ENCODE measurements at places on chromosomes 12 and 14. TPM values are rescaled to one million over a fixed set of nuclear protein-coding genes. Genes with fewer than 3 reads are reported as not detected.

Gene FOXG1
- total RNA-seq, result not detected

Gene FBLN5
- total RNA-seq, result 0.28 TPM

Gene OTX2
- not detected for total RNA-seq

- DNase-seq, result no peak
Measured at GRCh38 chr12:52942066-52942900, 6.6 kb upstream of the KRT18 start.

DNA sequence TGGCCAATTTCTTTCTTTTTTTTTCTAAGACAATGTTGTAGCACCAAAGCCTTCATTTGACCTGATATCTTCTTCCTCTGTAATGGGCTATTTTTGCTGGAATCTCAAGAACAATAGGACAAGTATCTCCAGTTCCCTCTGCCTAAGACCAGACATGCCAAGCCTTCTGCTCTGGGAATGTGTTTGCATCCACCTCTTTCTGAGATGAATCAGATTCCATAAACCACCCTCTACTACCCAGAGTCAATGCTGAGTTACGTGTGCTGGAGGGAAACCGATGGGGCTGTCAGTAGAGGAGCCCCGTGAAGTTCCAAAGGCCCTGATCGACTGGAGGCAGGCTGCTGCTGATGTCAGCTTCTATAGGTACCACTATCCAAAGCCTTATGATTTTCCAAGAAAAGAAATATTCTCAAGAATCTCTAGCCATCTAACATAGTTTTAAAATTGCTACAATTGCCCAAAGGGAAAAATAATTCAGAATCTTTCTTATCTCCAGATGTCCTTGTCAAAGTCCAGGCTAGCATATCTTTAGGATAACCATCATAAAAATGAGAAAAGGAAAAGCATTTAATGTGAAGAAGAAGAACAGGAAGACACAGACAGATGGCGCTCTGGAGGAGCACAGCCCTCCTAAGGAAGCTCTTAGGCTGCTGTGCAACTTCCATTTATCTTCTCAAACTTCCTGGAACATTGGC, 101.9 kb downstream of the SLC8A3 start:
- peak; percentile 25 for DNase-seq

DNA sequence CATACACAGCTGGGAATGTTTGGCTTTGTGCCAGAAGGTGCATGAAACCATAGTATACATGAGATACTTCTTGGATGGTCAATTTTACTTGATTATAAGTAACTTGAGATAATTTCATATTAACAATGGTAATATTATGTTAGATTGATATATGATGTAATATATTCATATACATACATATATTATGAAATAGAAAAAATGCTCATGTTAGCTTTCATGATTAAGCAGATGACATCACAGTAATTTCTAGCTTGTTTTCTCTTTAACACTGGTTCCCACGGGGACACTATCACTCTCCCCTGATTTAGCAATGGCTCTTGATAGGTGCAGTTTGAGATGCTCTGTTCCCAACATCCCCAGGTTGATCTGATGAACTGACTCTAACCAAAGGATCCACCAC, 35.4 kb upstream of the NTF3 start:
- DNase-seq, result no peak

DNA sequence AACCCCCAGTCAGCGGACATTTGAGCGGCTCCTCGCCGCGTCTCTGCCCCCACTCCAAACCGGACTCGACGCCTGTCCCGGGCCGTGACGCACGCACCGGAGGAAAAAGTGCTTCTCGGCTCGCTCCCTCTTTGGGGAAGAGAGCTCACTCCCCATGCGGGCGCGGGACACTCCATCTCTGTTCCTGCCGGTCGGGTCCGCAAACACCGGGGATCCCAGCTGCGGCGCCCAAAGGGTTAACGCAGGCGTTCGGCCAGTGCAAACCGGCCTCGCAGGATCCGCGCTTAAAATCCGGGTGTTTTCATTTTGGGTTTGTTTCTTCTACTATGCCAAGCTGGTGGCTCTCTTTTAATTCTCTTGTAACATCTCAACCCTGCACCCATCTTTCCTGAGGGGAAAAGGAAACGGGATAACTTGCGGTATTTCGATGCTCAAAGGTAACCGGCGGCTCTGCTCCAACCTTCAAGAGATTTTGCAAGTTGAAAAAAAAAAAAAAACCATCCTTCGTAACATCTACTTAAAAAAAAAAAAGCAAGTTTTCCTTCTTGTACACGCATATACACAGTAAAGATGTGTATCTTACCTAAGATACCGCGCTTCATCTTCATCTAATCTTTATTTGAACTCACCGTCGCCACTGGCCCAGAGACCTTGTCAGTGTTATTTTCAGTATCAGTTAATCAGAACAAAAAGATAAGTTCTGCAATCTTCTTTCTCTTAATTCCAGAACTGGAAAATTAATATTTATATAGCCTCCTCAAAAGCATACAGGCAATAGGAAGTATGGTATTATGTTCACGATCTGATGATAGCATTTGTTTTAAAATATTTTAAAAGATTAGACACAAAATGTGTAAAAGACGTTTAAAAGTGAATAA, 1.6 kb upstream of the ATP2B1 start:
- DNase-seq, result no peak

DNA sequence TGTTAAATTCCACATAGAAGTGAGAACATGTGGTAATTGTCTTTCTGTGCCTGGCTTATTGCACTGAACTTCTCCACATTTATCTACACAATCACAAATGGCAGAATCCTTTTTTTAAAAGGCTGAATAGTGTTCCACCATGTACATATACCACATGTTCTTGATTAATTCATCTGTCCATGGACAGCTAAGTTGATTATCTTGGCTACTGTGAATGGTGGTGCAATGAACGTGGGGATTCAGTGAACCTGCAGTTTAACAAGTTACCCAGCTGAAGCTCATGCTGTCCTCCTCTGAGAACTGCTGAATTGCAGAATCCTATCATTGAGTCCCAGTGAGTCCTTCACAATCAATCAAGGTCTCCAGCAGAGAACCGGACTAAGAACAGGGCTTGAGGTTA, 74.9 kb downstream of the TBK1 start:
- DNase-seq, result no peak

Measured in foreskin keratinocyte (primary cell).